ENCODE measurements at places on chromosomes 13 and 19.
A peak's percentile ranks its signal among the peaks of the same experiment; 100 is the strongest.

- DNase-seq = no peak
Observed at GRCh38 chr13:35675651-35676050, 199.2 kb upstream of the MAB21L1 start.

DNA sequence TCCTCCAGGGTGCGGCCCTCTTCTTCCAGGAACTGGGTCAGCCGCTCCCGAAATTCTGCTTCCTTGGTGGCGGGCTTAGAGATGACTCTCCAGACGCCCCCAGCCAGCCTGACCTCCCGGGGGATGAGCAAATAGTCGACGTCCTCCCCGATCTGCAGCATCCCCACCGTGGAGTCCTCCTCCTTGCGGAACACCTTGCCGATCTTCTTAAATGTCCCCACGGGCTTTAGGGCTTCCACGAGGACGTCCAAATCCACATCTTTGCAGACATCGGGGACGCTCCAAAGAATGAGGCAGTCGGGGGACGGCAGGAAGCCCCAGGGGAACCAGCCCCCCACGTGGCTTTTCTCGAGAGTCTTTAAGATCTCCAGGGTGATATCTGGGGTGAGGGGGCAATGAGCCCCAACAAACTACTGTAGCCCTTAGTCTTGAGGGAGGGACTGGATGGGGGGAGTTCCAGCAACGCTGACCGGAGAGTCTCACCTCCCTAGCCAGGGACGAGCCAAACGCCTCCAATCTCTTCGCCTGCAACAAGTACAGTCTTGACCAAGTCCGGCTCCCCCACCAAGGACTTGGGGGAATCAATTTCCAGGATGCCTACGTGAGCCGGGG is 608 bp downstream of the CCDC8 start:
- DNase-seq = no peak

- DNase-seq = no peak
Observed at GRCh38 chr19:56097776-56098175, 23.3 kb downstream of the ZNF787 start.

DNA sequence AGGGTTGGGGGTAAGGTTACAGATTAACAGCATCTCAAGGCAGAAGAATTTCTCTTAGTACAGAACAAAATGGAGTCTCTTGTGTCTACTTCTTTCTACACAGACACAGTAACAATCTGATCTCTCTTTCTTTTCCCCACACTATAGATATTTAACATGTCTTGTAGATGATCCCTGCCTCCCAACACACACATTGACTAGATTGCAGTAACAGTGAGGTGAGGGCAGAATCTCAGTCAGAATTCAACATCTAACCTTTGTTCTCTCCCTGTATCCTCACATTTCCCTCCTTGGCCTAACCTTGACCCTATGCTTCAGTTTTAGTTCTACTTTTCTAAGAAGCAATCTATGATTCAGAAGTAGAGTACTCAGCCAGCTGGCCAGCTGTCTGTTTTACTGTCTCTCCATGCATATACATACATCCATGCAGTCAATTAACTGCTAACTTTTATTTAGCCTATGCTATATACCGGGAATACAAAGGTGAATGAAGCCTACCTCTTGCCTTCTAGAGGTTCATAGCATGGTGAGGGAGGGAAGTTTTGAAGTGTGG is 18.1 kb downstream of the DNAJC15 start:
- no peak for DNase-seq

GRCh38 chr19:54517483-54517882 is 14.9 kb downstream of the LAIR2 start:
- peak; percentile 60 for DNase-seq

- no peak for DNase-seq
Observed at GRCh38 chr13:98537740-98538139, 39.2 kb downstream of the STK24 start.

- DNase-seq = no peak
Observed at GRCh38 chr13:108574856-108575255, 54.6 kb upstream of the MYO16 start.

- DNase-seq = no peak
Observed at GRCh38 chr13:83085186-83085900, 796.9 kb downstream of the SLITRK1 start.

DNA sequence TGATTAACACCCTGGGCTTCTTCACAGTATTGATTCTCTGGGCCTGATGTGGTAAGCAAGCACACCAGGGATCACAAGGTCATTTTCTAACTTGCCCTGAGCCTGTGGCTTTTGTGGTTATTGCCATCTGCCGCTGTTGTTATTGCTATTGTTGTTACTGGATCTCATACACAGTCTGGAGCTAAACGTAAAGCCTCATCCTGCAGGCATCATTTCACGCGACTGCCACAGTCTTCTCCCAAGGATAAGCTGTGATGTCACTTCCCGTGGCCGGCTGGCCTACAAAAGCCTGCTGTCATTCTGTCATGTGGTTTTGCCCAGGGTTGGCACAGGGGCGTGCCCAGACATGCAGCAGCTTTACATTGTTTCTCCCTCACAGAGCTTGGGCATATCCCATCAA is 154.0 kb upstream of the GPR12 start:
- peak; percentile 71 for DNase-seq

- peak; percentile 32 for DNase-seq
Observed at GRCh38 chr13:67023130-67023876, 206.8 kb downstream of the PCDH9 start.

- DNase-seq = no peak
Observed at GRCh38 chr13:81473366-81473899, 1132.5 kb upstream of the SPRY2 start.

- DNase-seq = no peak
Observed at GRCh38 chr13:21088534-21088933, 27.1 kb upstream of the LATS2 start.

GRCh38 chr13:79679334-79679733 is 198.4 kb downstream of the NDFIP2 start:
- DNase-seq = peak; percentile 64

- peak; percentile 34 for DNase-seq
Observed at GRCh38 chr13:110616103-110617101, 1.1 kb downstream of the NAXD start.

DNA sequence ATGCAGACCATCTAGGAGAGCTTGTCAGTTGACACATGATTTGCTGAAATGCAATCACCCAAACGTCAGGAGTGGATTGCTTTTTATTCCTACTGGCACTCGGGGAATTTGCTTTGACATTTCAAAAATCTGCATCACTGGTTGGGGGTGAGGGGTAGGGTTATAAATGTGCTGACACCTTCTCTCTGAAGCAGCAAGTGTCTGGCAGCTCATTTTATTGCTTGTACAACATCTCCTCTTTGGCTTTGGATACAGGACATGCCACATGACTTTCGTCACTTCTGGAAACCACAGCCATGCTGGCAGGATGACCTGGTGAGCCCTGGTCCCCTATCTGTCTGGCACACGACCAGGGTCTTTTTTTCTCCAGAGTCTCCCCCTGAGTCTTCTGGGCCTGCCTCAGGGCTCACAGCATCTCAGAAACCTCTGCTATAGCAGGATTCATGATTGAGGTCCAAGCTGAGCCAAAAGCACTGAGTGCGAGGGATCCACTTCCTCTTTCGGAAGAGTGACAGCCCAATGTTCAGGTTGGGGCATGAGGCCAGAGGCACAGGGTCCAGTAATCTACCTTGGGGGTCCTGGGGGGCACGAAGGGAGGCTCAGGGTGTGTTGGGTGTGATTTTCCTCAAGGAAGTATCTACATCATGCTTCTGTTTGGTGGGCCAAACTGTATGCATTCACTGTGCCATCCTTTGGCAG is 60.1 kb downstream of the HSPH1 start:
- DNase-seq = no peak

DNA sequence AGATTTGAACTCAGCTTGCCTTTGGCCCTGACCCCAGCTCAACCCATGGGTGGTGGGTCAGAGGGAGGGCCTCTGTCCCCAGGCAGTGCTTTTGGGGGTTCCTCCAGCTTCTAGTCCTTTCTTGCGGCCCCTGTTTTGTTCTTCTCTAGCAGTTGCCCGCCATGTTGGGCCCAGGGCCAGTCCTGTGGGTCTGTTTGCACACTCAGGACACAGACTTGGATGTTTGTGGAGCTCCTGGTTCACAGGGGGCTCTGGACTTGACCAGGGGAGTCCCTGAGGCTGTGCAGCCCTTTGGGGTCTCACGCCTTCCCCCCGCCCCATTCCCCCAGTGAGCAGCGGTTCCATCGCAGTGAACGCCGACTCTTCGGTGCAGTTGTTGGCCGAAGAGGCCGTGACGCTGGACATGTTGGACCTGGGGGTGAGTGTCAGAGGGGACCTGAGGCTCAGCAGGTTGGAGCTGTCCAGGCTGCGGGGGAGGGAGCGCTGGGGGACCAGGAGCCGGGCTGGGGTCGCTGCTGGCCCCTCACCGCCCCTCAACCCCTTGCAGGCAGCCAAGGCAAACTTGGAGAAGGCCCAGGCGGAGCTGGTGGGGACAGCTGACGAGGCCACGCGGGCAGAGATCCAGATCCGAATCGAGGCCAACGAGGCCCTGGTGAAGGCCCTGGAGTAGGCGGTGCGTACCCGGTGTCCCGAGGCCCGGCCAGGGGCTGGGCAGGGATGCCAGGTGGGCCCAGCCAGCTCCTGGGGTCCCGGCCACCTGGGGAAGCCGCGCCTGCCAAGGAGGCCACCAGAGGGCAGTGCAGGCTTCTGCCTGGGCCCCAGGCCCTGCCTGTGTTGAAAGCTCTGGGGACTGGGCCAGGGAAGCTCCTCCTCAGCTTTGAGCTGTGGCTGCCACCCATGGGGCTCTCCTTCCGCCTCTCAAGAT is 2.5 kb downstream of the ATP5F1D start:
- DNase-seq = peak; percentile 85

DNA sequence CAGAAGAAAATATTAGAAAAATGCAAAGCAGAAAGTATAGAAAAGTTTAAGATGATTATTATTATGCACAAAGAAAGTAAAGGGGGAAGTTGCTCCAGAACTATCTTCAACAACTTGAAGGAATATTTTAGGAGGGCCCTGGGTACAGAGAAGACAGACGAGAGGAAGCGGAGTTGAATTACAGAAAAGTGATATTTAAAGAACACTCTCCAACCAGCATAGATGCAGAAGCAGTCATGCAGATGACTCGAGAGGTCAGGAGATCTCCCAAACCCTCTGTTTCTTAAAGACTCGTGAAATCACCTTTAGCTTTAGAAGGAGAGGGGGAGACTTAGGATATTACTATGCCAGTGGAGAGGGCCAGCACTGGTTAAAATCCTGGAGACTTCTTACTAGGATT is 8.5 kb upstream of the SHISA2 start:
- DNase-seq = no peak

GRCh38 chr13:111850976-111851375 is 216.0 kb upstream of the SOX1 start:
- no peak for DNase-seq

GRCh38 chr19:5562280-5562679 is 5.5 kb downstream of the TINCR start:
- no peak for DNase-seq

DNA sequence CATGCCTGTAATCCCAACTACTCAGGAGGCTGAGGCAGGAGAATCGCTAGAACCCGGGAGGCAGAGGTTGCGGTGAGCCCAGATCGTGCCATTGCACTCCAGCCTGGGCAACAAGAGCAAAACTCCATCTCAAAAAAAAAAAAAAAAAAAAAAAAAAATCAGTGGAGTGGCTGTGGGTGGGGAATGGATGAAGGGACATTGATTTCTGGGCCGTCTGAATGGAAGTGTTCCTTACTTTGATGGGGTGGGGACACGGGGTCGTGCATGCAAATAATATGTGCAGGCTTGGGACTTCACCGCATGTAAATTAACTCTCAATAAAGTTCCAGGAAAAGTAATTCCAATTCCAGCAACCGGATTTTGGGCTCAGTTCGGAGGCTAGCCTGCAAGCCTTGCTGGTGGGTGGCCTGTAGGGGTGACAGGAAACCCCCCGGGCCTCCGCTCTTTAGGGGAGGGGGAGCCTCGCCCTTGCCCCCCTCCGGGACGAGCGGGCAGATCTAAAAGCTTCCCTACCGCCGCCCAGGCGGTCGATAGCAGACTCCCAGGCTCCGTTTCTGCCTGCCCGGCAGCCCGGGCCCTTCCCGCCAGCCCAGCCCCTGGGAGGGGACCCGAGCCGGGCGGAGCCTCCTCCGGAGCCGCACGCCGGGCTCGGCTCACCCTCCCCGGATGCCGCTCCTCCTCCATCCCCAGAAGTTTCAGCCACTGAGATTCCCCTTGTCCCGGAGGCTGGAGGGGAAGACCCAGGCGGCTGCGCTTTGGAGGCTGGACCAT is 48.0 kb upstream of the ADGRE5 start:
- DNase-seq = no peak

DNA sequence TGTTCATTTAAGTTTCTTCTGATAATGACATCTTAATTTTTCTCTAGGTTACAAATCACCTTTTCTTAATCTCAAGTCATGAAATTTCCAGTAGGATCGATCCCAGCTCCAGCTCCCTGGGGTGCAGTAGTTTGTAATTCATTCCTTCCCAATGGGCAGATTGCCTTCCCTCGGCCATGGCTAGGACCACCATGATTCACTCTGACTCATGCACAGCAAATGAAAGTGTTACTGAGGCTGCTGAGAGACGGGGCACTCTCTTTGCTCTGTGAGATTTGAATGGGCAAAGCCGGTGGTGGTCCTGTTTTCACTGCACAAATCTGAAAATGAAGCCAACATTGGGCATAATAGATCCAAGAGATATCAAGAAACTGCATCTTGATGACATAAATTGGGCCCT is 202.8 kb upstream of the IRS2 start:
- no peak for DNase-seq

GRCh38 chr13:46106839-46107371 is 2.1 kb upstream of the CPB2 start:
- DNase-seq = no peak

- no peak for DNase-seq
Observed at GRCh38 chr13:111359237-111359915, 38.9 kb downstream of the TEX29 start.
